Uterus (tissue), 4 donors: ENCODE measurements at places on chromosomes 11 and 22. TPM values are rescaled to one million over a fixed set of nuclear protein-coding genes. Genes with fewer than 3 reads are reported as not detected.

TYR gene
- not detected for total RNA-seq

MS4A3 gene
- not detected for total RNA-seq

SPON1 gene
- total RNA-seq, result 18.8 TPM

CTSW gene
- not detected for total RNA-seq

GVQW3 gene
- total RNA-seq, result 13.6 TPM

C11orf87 gene
- 5.9 TPM for total RNA-seq

SLC22A9 gene
- not detected for total RNA-seq

MAPK12 gene
- total RNA-seq, result 16.4 TPM

GLYATL2 gene
- not detected for total RNA-seq

APOBEC3F gene
- 4.2 TPM for total RNA-seq

IL17REL gene
- total RNA-seq, result 0.12 TPM

LRRC56 gene
- total RNA-seq, result not detected

KCNQ1 gene
- 2.6 TPM for total RNA-seq

DNA sequence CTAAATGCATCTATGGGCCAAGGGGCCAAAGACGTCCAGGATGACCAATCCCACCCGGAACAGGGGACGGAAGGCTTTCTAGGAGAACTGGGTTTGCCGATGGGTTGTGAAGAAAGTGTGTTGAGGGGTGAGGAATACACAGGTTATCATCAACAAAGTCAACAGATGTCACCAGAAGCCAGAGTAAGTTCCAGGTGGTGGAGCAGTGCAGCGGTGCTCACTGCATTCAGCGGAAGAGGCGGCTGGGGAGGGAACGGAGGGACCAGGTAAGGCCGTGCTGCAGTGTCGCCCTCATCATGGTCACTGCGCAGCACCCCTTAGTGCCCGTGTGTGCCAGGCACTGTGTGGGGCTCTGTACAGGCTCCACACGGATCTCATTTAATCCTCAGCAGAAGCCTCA, 176.0 kb downstream of the EFCAB6 start:
- DNase-seq, result no peak

DNA sequence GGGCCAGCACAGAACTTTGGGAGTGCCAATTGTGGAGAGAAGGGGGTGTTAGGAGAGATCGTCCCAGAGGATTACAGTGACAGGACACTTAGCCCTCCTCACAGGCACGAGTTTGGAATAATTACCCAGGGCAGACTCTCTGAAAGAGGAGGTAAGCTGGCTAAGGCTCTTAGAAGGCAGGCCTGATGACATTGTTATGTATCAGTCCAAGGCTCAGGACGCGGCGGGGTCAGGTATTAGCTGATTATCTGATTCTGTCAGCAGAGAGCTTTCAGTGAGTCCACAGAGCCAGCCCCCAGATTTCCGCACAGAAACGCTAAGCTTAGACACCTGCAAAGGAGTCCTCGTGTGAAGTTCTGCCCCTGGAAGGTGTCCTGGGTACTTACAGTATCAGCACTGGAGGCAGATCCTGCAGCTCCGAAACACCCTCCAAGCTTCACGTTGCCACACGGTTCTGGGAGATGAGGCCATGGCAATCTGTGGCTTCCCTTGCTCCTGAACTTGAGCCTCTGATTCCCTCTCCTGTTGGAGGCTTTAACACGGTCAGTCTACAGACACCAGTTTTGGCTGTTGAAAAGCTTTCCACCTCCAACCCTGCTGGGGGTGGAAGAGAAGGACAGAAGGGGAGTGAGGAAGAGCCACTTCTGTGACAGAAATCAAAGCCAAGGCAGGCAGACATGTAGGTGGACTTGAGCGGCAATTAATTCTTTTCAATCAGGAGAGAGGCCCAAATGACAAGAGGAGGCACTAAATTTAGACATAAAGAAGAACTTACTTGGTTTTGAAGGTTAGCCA, 123.6 kb upstream of the CADM1 start:
- DNase-seq, result no peak

DNA sequence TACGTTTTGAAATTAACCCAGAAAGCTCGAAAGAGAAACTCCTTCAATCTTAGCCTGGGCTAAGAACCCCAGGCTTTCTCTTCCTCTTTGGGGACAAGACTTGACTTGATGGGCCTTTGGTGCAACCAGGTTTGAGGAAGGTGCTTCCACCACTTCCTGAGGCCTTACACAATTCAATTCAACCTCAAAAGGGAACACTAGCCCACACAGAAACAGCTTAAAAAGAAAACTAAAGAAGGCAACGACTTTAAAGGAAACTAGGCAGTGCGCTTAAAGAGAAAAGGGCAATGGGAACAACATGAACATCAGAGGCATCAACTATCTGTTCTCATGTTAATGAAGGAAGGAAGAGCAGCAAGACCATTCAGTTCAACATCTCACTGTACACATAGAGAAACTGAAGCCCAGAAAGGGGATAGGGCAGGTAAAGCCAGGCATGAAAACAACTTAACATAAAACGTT, 24.8 kb downstream of the PAK1 start:
- no peak for DNase-seq

- DNase-seq, result no peak
These were observed 478.3 kb upstream of the ISX start for GRCh38 chr22:34587357-34588356.

DNA sequence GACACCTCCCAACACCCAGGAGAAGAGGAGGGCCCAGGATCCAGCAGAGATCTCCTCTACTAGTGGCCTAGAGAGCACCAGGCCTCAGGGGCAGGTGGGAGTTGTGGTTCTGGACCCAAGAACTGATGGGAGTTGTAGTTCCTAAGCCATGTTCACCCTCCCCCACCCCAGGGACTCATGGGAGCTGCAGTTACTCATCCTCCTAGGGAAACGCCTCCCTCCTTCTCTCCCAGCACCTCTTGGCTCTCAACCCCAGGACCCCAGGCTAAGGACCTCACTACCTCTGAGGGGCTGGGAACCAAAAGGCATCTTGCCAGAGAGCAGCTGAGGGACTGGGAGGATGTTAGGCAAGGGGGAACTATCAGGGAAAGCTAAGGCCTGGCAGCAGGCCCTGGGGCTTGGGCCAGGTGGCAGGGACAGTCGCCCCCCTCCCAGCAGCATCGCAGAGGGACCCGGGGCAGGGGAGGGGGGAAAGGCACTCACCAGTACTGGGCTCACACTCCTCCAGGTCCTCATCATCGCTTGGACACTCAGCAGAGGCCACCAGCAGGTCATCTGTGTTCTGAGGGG, 28.9 kb downstream of the SLC22A12 start:
- DNase-seq, result peak; percentile 94

DNA sequence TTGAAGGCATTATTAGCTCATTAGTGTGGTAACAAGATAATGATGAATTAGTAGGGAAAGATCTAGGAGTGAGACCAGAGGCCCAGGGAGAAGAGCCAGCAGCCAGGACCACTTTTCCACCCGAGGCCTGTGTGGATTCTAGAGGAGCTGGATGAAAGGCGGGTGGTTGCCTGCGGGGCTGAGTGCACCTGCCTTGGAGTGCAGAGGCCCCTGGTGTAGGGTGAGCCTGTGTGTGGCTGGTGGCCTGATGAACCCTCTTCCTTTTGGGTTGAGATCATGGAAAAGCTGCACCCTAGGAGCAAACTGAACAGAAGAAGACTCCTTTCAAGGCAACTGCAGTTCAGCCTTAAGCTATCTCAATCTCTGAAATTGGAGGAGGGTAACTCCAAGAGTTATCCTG, 5.9 kb upstream of the TP53AIP1 start:
- DNase-seq, result no peak

DNA sequence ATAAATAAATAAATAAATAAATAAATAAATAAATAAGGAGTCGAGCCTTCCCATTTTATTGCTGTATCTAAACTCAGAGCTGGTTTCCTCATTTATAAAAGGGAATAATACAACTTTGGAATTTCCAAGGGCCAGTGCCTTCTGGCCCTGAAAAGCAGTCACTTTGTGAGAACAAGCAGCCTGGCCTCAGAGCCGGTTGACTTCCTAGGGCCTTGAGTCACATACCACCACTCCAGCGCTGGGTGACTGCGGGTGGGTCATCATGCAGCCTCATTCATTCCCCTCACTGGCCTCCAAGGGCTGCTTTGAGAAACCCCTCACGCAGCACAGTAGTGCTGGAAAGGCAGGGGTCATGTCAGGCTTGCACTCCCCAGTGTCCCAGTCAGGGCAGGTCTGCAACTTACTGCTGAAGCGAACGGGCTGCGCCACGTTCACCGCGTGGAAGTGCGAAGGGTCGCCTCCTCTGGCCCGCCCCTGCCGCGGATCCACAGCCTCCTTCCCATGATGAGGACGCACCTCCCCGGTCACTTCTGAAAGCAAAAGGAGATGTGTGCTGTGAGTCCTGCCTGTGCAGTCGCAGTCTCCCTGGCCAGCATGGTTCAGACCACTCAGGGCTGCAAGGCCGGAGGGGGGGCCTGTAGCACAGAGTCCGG, 54.4 kb downstream of the DGCR2 start:
- no peak for DNase-seq

DNA sequence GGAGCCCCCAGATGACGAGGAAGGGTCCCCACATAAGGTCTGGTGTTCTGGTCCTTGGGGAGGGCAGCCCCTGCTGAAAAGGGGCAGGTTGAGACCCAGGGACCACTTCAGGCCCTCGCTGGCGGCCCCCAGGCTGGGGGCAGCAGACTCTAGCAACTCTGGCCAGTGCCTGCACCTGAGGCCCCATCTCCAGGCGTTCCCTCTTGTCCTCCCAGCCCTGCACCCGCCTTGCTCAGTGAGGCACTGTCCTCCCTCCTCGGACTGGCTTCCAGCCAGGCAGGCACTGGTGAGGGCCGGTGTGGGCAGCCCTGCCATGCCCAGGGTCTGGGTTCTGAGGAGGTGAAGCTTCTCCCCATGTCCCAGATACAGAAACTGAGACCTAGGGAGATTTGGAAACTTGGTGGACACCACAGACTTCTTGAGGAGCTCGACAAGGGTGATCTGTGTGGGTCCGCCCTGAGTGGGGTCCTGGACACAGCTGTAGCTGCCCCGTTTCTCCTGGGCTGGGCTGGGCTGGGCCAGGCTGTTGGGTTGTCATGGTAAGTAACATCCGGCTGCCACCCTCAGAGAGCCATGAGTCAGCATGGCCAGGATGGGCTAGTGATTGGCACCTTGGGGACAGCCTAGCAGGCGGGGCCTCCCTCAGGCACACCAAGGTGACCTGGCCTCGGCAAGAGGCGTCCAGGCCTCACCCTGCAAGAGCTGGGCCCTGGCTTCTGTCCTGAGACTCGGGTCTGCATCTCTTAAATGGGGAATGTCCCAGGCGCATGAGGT, 11.1 kb upstream of the PHLDA2 start:
- DNase-seq, result peak; percentile 25

GRCh38 chr22:26463101-26463661, 20.4 kb downstream of the HPS4 start:
- no peak for DNase-seq

DNA sequence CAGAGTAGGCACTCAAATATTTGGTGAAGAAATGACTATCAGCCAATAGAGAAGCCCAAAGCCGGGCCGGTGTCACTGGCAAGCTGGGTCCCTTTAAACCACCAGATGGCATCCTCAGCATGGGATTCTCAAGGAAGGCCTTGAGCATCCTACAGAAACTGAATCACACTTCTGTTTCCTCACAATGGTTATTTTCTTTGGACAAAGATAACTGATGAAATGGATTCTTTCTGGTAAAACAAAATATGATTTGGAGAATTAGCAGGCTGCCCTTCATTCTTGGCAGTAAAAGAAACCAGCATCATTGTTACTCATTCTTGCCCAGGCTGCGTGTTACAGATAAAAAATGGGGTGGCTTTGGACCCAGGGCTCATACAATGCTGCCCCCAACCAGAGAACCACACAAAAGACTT, 30.3 kb upstream of the ASPHD2 start:
- DNase-seq, result peak; percentile 33

DNA sequence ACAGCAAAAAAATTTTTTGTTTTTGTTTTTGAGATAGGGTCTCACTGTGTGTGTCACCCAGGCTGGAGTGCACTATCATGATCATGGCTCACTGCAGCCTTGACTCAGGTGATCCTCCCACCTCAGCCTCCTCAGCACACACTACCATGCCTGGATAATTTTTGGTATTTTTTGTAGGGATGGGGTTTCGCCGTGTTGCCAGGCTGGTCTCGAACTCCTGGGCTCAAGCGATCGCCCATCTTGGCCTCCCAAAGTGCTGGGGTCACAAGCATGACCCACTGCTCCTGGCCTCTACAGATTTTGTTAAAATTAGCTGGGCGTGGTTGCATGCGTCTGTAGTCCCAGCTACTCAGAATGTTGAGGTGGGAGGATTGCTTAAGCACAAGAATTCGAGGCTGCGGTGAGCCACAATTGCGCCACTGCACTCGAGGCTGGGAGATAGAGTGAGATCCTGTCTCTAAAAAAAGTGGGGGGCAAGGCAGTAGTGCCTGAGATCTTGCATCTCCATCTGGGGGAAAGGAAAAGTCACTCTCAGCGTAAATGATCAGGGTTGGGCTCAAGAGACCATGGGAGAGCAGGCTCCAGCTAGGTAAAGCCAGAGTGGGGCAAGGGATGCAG, 10.6 kb upstream of the DGKZ start:
- no peak for DNase-seq

DNA sequence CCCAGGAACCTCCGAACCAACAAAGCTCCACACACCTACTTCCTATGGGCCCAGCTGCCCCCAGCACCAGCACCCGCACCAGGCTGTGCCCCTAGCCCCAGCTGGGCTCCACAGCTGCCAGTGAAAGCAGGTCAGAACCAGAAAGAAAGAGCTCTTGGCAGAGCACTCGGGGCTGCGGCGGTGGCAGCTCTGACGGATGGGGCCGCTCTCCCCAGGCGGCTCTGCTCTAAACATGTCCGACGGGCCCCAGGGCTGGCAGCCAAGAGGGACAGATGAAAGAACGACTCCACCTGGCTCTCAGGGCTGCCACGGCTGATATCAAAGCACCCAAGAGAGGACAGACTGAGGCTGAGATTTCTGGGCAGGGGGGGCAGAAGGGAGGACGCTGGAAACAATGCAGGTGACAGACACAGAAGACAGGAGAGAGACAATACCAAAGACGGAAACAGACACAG, 25.7 kb downstream of the LRFN4 start:
- DNase-seq, result no peak

DNA sequence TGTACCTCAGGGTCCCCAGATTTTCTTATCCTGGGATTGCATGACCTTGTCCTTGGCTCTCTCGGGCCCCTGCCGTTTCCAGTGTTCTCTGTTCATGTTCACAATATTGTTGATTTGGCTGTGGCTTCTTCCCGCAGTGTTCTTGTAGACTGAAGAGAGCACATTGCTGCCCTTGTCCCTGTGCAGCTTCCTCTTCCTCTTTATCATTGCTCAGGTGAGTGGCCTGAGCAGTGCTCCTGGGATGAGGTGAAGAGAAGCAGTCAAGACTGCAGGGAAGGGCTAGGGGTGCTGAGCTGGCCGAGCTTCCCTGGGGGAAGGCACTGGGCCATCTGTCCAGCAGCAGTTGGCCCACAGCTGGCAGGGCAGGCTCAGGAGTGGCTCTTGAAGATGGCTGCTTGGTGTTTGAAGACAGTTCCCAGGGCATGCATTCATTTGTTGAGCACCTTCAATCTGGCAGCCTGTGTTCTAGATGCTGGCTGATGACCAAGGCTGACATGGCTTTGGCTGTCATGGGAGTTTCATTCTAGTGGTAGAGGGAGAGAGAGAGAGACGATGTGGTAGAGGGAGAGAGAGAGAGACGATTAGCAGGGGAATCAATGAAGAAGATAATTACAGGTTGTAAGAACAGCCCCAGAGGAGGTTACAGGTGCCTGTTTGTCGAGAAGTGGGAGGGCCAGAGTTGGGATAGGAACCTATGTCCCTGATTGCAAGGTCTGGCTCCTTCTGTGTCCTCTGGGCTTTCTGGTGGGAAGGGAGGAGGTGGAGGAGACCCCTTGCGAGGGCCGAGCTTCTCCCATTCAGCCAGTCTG, 17.4 kb downstream of the BMAL1 start:
- no peak for DNase-seq

- no peak for DNase-seq
These were observed 78.8 kb downstream of the RELT start for GRCh38 chr11:73454987-73455386.

- DNase-seq, result no peak
These were observed 110.6 kb upstream of the BID start for GRCh38 chr22:17884893-17885292.
